ENCODE measurements at places on chromosomes 6 and 20.

- DNase-seq = no peak
Measured at GRCh38 chr6:75934643-75935472, 137.6 kb downstream of the IMPG1 start.

GRCh38 chr6:31588871-31589650 lies 3.0 kb downstream of the LST1 start:
- DNase-seq = no peak

- no peak for DNase-seq
Measured at GRCh38 chr6:5159162-5159561, 74.0 kb downstream of the PPP1R3G start.

- no peak for DNase-seq
Measured at GRCh38 chr6:116695401-116695800, 14.4 kb downstream of the KPNA5 start.

DNA sequence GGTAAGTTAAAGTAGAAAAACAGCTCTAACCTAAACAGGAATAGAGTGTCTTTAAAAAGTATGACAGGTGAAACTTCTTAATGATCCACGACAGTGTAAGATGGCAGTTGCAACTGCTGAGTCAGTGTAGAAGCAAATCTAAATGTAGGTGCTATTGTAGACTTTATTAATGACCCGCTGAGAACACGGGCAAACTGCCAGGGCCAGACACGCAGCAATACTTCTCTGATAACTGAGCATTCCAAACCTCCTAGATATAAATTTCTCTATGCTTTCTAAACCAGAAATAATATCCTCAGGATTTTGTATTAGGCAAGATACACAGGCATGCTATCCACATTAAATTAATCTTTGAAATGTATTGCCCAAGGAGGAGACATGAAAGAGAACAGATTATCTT lies 1076.4 kb downstream of the HACE1 start:
- no peak for DNase-seq

- no peak for DNase-seq
Measured at GRCh38 chr6:92706976-92707375, 712.4 kb downstream of the EPHA7 start.

- no peak for DNase-seq
Measured at GRCh38 chr6:48212501-48212900, 101.5 kb upstream of the PTCHD4 start.
